NCI-H187 (cell line): ENCODE measurements at places on chromosomes 5 and 9.

DNA sequence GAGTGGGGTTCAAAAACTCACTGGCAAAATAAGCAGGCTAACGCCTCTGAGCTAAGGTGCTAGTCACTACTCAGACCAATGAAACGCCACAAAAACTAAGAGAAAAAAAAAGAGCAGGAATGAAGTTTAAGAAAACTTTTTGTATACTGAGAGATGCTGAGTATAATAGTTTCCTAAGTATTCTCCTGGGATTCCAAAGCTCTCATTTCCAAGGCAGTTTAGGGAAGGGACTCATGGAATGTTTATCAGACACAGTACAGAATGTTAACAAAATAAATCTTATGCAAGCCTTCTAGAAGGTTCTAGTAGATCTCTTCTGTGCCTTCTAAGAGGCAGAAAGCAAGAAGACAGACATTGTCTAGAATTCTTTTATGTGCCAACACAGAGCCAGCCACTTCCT lies 361.9 kb downstream of the MTRR start:
- no peak for DNase-seq

DNA sequence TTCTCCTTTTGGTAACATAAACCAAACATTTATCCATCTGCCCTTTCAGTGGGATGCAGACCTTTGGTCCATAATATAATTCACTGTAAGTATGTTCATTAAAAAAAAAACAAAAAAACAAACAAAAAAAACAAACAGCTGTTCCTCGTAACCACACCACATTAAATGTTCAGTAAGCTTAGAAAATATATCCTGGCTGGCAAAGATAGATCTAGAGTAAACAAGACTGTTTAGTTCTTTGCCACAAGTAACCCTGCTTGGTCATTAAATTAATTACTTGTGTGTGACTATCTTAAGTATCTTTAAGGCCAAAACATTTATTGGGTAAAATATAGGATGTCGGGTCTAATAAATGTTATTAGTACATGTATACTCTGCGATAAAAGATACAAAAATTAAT lies 1717.1 kb downstream of the EFNA5 start:
- no peak for DNase-seq

GRCh38 chr9:100322954-100323536 lies 29.7 kb downstream of the TEX10 start:
- no peak for DNase-seq

- no peak for DNase-seq
These were observed 102.8 kb downstream of the CDH18 start for GRCh38 chr5:19885040-19885824.

DNA sequence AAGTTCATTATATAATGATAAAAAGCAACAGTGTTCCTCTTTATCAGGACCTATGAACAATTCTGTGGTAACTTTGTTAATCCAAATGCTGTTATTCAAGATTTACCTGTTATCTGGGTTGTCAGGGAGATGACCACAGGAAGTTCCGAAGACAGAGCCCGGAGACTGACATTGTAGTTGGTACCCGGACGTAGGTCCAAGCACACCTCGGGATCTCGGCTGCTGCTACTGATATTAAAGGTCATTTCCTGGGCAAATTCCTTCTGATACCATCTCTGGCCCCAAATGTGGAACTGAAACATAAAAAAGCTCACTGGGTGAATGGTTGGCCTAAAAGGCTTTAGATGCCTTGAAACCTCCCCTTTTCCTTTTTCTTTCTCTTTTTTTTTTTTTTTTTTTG lies 96.7 kb downstream of the SUSD1 start:
- DNase-seq = no peak

- DNase-seq = no peak
These were observed 59.4 kb upstream of the CTXN3 start for GRCh38 chr5:127589309-127590030.

GRCh38 chr5:150309101-150309885 lies 6.6 kb upstream of the ARSI start:
- no peak for DNase-seq

GRCh38 chr5:159104051-159104651 lies 4.4 kb upstream of the EBF1 start:
- no peak for DNase-seq

- DNase-seq = no peak
These were observed 24.8 kb upstream of the ALDH1A1 start for GRCh38 chr9:72977670-72978069.

- no peak for DNase-seq
These were observed 35.1 kb downstream of the LPAR1 start for GRCh38 chr9:111003182-111003581.

DNA sequence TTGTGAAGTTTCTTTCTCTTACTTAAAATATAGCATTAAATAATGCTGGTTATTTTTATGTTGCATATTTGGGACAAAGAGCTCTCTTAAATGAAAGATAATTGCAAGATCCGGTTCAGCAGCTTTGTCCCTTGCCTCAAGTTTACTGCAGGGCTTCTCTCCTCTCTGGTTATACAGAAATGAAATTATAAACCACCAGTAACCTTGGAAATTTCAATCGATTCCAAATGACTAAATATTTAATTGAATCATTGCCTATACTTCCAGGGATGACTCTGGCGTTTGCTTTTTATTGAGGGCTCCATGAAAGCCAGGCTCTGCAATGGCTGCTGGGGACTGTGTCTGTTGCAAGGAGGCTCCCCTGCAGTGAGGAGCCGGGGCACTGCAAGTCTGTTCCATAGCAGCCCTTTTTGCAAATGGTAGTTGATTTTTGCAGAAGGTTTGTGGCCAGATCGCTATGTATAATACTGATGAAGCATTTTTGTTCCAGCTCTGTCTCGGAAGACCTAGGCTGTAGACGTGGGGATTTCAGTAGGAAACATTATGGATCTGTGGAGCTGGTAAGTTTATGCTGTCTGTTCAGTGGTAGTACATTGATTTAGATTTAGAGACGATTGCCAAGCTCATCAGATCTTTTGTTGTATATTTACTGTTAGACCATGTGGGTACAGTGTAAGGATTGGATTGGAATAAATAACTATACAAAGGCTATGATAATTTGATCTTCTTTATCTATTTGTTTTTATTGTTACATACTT lies at the start of gene GARNL3:
GARNL3 (plus strand) TSS at position 313 of the 758 bp plus-strand sequence; CDS start at position 417, 104 bp downstream.
- DNase-seq = no peak

- DNase-seq = no peak
These were observed 201.7 kb upstream of the OTULINL start for GRCh38 chr5:14379739-14380497.

DNA sequence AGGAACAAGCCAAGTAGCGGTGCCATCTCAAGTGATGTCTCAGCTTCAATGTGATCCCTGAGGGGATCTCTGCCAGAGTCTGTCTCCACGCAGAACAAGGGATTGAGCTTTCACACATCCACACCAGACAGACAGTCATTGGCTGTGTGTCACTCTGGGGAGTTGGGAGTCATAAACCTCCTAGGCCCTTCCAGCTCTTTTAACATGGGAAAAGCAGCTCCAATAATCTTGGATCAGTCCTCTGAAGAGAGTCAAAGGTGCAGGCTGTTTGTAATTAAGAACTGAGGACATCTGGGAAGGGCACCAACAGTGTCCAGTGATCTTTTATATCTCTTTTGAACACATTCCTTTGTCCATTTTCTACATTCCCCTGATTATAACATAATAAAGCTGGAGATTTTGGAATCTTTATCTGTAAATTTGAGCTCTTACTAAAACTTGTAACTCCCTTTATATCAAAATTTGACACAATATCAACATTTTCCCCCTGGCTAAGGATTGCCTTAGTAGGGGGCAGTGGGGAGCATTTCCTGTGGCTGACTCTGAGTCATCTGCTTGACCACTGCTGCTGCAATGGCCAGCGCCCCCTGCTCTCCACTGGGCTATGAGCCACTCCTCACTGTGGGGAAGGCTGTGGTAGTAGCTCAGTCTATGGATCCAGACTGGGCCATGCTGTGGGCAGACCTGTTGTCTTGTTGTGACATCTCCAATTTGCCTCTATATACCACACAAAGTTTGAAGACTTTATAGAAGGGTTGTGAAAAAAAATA lies 284.4 kb downstream of the OSTF1 start:
- no peak for DNase-seq

DNA sequence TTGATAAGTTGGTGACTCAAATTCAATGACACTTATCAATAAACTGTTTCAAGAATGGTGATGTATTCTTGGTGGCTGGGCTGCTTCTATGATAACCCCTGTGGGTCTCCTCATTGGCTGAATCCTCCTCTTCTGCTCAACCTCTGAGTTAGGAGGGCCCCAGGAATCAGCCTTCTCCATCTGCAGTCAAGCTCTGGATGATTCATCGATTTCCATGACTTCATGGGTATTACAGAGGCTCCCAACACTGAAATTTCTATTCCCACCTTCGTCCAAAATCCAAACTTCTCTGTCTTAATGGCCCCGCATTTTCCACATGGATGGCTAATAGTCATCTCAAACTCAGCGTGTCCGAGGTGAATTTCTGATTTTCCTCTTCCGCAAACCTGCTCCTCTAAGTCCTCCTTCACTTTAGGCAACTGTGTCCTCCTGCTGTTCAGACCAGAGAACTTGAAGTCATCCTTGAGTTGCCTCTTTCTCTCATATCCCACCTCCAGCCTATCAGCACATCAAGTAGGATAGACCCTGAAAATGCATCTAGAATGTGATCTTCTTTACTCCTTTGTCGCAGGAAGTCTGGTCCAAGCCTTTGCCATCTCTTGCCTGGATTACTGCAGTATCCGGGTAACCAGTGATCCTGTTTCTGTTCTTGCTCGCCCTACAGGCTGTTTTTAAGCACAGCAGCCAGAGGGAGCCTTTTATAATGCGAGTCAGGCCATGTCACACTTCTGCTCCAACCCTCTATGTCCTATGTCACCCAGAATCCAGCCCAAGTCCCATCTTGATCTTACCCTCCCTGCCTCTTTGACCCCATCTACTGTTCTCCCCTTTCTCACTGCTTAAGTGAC lies 41.4 kb upstream of the IL7R start:
- DNase-seq = no peak

DNA sequence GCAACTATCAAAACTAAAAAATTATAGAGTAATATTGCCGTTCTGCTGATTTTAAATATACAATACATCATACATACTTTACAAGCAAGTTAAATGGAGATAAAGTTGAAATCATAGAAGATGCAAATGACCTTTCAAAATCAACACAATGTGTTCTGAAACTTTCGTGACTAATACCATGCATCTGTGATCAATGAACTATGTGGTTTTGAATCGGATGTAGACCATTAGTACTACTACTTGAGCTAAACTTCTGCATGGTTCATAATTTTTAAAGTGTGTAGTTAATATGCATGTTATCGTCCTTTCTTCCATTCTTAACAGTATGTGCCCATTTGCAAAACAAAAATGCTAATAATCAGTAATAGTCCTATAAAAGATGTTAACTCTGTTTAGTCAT lies 11.3 kb upstream of the PHF2 start:
- DNase-seq = no peak

DNA sequence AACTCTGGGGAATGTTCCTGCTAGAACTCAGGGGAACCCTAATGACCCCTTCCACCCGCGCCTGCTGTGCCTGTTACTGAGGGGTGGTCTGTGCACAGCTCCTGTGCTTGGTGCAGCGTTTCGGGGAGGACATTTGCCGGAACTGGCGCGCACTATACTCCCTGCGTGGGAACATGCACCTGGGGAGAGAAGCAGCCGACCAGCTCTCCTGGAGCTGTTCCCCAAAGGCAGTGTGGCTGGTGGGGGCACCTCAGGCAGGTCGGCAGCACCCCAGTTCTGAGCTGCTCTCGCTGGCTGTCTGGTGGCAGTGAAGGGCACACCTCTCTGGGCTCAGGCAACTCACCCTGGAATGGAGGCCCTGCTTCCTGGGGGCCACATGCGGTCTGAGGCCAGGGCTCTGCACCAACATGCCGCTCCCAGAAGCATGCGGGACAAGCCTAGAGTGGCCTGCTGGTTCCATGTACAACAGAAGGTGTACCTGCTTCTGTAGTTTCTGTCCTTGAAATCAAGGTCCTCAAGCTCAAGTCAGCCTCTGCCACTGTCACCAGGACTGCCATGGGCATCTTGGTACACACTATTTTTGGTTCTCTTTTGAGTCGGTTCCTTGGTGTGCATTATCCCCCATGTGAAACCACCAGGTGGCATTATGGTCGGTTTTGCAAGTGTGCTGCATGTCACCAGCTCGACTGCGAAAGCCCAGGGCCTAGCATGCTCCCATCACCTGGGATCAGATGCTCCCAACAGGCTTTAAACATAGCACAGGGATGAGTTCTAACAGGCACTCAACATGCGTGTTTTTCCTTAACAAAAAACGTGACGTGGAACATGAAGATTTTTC lies 7.8 kb upstream of the MRNIP start:
- DNase-seq = no peak

DNA sequence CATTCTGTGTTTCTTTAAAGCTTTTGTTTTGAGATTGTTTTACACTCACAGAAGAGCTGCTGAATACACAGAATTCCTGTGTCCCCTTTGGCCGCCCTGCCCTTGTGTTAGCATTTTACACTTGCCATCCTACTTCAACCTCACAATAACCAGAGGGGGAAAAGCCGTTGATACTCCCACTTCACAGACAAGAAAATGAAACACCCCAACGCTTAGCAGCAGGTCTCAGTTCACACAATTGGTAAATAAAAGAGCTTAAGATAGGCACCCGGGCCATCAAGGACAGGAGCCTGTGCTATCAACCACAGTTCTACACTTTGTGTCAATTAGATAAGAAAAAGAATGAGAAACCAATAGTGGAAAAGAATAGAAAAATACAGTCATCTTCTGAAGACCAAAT lies 178.0 kb downstream of the SYK start:
- no peak for DNase-seq

DNA sequence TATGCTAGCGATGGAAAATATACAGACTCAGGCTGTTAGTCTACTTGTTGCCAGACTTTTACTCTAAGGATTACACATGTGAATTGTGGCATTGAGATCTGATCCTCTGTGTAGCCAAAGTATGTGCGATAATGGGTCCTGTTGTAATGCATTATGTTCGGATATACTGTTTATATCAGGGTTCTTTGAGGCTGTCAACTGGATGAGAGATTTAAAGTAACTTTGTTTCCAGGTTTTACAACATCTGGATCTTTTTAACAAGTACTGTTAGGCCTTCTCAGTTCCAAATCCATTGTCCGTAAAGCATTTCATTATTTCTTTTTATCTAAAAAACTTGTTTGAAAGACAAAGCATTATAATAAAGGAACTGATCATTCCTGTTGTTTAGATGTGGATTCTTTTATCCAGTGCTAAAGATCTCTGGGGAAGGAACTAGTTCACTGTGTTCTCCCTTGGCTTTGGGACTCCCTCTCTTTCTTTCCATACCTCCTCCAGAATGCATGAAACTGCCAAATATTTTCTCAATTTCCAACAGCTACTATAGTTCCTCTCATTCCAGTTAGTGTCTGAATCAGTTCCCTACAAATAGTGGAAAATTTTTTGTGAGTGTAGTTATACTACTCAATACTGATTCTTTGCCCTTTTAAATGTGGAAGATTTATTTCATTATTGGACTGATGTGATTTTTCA lies 68.8 kb downstream of the HACD4 start:
- DNase-seq = no peak

DNA sequence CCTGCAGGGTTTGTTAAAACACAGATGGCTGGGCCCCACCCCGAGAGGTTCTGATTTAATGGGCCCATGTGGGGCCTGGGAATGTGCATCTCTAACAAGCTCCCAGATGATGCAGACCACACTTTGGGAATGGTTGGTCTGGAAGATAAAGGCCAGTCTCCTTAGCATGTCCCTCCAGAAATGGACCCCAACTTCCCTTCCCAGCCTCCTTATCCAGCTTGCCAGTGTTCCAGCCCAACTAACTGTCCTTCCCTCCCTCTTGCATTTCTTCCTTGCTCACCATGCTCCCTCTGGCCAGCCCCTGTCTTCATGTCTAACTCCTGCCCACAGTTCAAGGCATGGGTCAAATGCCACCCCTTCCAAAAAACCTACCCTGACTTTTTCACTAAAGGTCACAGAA lies 196.1 kb upstream of the TBC1D2 start:
- DNase-seq = no peak
